Activated CD4-positive, alpha-beta T cell treated with anti-CD3 and anti-CD28 coated beads, Interleukin-10, Interleukin-2, amounts not matched to agents 100 ng/mL and 50 ng/mL, durations not matched to agents 16 hours and 8 hours (primary cell): ENCODE measurements at places on chromosomes 3 and 15.

DNA sequence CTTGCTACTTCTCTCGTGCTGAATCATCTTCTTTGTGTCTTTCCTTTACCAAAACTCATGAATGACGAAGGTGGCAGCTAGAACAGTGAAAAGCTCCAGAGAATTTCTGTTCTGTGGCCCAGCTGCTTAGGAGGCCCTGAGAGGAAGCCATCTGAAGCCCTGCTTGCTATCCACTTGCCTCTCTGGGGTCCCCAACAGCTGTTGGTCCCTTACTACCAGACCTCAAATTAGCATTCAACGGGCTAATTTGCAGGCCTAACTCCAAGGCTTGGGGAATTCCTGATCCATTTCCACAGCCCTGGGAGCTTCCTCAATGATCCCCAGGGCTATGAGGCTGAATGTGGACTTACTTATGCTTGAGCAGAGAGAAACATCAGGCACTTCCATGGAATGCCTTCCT lies 37.5 kb upstream of the FSTL1 start:
- DNase-seq: no peak

GRCh38 chr15:39640665-39641064 lies 59.8 kb downstream of the THBS1 start:
- no peak for DNase-seq

DNA sequence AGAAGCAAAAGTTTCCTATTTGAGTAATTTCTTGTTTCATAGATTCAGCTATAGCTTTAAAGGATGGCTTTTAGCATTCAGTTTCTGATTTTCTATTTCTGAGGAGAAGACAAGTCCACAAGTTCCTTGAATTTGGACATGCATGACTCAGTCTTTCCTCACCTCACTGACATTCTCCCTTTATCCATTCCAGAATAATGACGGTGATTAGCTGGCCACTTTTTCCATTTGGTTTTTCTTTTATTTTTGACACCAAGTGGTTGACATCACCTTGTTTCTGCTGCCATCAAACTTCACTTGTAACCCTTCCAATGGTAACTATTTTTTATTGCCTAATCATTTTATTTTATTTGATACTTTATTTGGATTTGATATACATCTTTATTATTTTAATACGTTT lies 404.4 kb upstream of the KCNMB2 start:
- DNase-seq: no peak

- DNase-seq: no peak
These were observed 143.9 kb downstream of the OR4M2 start for GRCh38 chr15:22224241-22224671.

DNA sequence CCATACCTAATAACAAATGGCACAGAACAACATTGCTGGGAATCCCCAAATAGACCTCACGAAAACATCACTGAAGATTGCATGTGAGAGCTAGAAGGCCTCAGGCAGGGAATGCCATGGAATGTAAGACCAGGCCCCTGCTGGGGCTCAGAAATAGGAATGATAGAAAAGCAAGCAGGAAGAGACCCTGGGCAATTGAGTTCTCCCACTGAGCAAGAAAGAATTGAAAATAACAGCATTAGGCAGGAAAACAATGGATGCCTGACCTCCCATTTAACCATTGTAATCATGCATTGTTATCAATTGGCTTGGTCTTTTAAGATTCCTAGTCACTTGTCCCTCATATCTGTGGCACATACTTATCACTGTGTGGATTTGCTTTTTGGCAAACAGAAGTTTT lies 581.6 kb downstream of the FHIT start:
- no peak for DNase-seq

- DNase-seq: peak; percentile 15
These were observed at the start of gene ABCF3 for GRCh38 chr3:184186184-184186901. Gene ABCF3 (plus strand): TSS chr3:184186199. CDS start chr3:184186208, 9 bp downstream.

GRCh38 chr3:194262176-194262924 lies 88.8 kb downstream of the CPN2 start:
- no peak for DNase-seq

DNA sequence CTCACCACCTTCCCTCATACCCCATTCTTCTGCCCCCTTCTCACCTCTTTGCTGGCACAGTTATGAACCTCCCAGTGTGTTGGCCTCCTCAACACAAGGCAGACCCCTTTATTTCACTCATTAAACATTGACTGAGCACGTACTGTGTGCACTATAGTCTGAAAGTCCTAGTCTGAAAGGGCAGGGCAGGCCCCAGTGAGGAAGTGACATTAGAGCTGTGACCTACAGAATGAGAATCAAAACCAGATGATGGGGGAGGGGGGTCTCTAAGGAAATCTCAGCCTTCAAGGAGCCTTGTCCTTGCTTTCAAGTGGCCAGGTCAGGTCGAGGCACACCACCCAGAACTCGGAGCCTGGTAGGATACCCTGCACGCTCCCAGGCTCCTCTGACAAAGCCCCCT lies 3.5 kb downstream of the SLC28A1 start:
- no peak for DNase-seq
